Left kidney (tissue), 8 donors: ENCODE measurements at places on chromosomes 12 and 14. TPM values are rescaled to one million over a fixed set of nuclear protein-coding genes. Genes with fewer than 3 reads are reported as not detected.

LRRC9 gene
- polyA plus RNA-seq, result 3.8 TPM

PTGR2 gene
- polyA plus RNA-seq, result 28.5 TPM

FAM216A gene
- 20.9 TPM for polyA plus RNA-seq

MMP17 gene
- 0.65 TPM for polyA plus RNA-seq

TAS2R19 gene
- polyA plus RNA-seq, result 1.9 TPM

TMEM52B gene
- polyA plus RNA-seq, result 147 TPM

ZFHX2 gene
- polyA plus RNA-seq, result 9.6 TPM

NEUROD4 gene
- not detected for polyA plus RNA-seq

REP15 gene
- polyA plus RNA-seq, result 2.7 TPM

LRFN5 gene
- polyA plus RNA-seq, result 13.4 TPM

ADCY4 gene
- polyA plus RNA-seq, result 22.4 TPM

IKBIP gene
- polyA plus RNA-seq, result 25.0 TPM

HOXC5 gene
- polyA plus RNA-seq, result 2.7 TPM

TSPAN9 gene
- polyA plus RNA-seq, result 79.9 TPM

RIN3 gene
- polyA plus RNA-seq, result 4.7 TPM

POTEM gene
- polyA plus RNA-seq, result not detected

NUDT14 gene
- polyA plus RNA-seq, result 24.3 TPM

ACOT6 gene
- polyA plus RNA-seq, result 0.25 TPM
